Inflammatory macrophage treated with lipopolysaccharide for 4 hours (primary cell): ENCODE measurements at places on chromosomes 6 and 20.

- DNase-seq: peak; percentile 51
Measured at GRCh38 chr6:83592770-83593394, 80.5 kb downstream of the PRSS35 start.

DNA sequence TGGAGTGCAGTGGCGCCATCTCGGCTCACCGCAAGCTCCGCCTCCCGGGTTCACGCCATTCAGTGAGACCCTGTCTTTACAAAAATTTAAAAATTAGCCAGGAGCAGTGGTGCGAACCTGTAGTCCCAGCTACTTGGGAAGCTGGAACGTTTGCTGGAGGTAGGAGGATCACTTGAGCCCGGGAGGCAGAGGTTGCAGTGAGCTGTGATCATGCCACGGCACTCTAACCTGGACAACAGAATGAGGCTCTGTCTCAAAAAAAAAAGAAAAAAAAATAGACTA lies 5.7 kb upstream of the PARD6B start:
- no peak for DNase-seq

GRCh38 chr6:7911345-7911725 lies 747 bp upstream of the TXNDC5 start:
- no peak for DNase-seq

DNA sequence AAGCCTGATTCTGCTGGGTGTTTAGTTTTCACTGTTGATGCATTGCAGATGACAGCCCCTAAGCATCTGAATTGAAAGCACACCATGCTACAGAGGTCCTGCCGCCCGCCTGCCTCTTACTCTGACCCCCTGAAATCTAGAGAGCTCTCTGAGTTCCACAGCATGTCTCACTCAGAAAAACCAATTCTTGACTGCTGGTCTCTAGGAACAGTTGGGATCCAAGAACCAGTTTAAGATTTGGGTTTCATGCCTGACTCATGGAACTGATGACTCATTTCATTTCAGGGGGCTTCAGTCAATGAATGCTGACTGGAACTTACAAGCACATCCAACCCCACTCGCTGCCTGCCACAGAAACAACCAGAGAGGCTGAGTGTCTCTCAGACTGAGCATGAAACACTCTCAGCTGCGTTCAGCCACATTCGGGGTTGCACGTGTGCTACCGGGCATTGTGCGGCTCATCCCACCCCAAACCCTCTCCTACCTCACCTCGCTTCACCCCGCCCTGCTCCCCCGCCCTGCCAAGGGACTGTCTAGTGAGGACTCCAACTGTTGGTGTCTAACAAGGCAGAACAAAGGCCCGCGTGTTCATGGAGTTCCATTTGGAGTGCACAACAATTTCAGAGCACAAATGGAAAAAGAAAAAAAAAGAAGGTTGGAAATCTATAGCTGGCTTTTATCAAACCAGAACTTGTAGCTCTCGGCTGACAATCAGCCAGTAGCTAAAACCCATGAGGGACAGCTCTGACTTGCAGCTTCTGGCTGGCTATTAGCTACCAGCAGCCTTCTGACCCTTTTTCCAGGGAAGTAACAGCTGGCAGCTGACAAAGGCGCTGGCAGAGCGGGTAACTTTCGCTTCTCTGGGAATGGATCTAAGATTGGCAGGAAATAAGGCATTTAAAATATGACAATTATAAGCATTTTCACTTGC lies 20.0 kb upstream of the TRAF3IP2 start:
- no peak for DNase-seq

DNA sequence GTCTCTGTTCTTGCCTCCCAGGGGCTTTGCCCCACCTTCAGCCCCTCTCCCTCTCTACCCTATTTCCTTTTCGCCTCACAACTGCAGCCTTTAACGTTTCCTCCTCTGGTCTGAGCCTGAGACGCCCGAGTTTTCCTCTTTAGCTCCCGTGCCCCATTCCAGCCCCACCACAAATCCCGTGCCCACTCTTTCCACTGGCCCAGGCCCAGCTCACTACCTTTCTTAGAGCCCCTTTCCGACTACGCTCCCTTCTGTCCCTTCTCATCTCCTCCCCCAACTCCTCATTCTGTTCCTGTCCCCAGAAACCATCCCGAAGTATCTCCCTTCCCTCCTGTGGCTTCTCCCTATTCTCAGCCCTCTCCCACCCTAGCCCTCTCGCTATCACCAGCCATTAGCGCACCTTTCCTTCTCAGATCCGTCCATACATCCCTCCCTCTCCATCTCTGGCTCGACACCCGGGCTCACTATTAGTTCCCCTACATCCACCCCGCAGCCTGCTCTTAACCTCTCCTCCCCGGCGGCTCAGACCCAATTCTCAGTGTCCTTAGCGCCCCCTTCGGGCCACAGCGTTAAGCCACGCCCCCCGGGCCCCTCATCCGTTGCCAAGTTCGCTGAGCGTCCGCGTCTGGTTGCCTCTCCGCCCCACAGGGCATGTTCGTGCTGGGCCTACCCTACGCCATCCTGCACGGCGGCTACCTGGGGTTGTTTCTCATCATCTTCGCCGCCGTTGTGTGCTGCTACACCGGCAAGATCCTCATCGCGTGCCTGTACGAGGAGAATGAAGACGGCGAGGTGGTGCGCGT lies 2.7 kb downstream of the SLC32A1 start:
- DNase-seq: peak; percentile 25

DNA sequence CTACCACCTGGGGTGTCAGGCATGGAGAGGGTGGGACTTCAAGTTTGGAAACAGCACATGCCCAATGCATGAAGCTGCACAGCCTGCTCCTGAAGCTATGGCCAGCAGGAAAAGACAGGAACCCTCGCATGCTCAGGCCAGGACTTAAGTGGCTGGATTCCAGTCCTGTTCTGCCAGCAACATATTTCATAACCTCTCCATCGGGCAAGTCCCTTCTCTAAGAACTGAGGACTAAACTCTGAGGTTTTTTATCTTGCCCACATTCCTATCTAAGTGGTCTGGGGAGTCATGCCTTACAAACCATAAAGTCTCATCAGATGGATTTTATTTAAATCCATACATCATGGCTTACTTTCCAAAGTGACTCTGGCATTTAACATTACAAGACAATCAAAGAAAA lies 27.5 kb upstream of the AGPAT4 start:
- DNase-seq: no peak

DNA sequence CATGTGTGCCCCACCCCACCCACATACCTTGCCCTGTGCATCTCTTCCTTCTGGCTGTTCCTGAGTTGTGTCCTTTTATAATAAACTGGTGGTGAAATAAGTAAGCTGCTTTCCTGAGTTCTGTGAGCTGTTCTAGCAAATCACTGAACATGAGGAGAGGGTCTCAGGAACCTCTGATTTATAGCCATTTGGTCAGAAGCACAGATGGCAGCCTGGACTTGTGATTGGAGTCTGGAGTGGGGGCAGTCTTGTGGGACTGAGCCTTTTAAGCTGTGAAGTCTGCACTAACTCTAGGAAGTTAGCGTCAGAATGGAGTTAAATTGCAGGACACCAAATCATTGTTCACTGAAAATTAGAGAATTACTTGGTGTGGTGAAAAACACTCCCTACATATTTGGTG lies 245.4 kb downstream of the LRFN2 start:
- DNase-seq: no peak

GRCh38 chr6:130749402-130749801 lies 77.8 kb upstream of the SMLR1 start:
- no peak for DNase-seq

DNA sequence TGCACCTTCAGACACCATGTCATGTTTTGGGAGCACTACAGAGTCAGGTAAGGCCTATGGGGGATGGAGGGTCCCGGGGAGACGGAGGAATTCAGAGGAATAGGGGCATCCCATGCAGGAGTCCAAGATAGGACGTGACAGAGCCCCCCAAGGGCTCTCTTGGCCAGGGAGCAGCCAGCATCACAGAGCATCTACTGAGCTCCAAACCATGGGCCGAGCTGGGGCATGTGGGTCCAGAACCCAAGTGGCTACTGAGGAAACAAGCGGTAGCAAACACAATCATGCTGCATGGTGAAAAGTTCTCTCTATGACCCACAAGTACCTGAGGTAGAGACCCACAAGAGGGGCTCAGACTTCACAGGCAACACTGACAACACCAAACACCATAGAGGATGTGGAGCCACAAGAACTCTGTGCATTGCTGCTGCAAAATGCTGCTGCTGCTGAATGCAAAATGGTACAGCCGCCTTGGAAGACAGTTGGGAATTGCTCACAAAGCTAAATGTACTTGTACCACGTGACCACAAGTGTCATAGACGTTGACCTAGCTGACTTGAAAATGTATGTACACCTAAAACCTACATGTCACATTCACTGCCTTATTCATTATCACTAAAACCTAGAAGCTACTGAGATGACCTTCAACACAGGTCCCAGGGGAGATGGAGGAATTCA lies 33.4 kb upstream of the MAS1L start:
- no peak for DNase-seq

GRCh38 chr6:123744840-123745239 lies 58.8 kb upstream of the NKAIN2 start:
- DNase-seq: no peak
